Lung (tissue), 17 donors: ENCODE measurements at places on chromosomes 7 and 10.

- DNase-seq, result no peak
Observed at GRCh38 chr7:152382244-152382643, 53.6 kb downstream of the KMT2C start.

DNA sequence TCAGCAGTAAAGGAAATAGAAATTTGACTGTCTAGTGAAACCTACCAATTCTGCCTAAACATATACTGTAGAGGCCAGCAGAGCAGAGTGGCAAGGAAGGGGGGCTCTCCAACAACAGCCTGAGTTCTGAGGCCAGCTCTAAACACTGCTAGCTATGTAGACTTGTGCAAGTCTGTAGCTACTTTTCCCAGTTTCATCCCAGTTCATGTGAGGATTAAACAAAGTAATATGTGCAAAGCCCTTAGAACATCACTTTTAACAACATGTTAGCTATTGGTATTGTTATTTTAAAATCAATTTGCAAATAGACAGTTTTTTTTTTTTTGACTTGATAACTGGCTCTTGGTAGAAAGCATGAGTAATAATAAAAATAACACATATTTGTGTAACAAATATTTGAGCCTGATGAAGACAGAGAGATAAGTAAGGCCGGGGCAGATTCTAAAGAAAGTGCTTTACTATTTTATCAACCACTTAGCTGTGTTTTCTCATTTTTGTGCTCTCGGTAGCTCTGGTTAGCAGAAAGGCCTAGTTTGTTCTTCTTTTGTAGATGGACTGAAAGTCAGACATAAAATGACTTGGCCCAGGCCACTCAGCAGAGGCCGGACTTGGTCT, 9.3 kb downstream of the CHST12 start:
- peak; percentile 39 for DNase-seq

DNA sequence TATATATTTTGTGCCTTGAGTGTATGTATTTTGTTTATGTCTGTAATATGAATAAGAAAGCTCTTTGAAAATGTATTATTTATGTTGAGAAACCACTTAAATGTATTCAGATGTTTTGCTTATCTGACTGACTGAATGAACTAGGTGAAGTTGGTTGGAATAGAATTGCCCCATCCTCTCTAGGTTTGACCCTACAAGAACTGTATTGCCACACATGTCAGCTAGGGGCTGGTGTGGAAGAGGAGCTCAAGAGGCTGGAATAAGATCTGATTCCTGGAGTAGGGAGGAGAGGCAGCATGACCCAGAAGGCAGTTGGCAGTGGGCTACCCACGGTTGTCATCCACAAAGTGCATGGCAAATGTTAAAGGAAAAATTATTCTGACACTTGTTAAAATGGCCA, 9.1 kb downstream of the SSMEM1 start:
- DNase-seq, result no peak

DNA sequence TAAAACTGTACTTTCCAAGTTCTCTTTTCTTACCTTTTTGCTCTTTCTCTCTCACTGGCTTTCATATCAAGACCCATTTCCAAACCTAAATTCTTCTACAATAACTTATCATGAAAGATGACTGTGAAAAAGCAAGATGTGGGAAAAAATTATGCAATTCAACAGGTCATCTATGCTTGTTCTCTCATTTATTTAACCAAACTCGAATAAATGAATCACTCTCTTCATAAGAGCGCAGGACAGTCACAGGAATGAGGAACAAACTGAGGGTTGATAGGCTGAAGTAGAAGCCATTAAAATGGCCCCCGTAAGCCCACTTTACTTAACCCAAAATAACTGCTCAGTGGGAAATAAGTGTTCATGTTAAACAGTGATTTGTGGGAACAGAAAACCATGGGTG, 1289.7 kb upstream of the SORCS1 start:
- DNase-seq, result no peak

GRCh38 chr10:26790221-26790995, 70.3 kb downstream of the ABI1 start:
- DNase-seq, result no peak
